ENCODE measurements at places on chromosomes 2 and 18.

- DNase-seq, result no peak
Measured at GRCh38 chr2:73070643-73071359, 711 bp downstream of the SFXN5 start.

DNA sequence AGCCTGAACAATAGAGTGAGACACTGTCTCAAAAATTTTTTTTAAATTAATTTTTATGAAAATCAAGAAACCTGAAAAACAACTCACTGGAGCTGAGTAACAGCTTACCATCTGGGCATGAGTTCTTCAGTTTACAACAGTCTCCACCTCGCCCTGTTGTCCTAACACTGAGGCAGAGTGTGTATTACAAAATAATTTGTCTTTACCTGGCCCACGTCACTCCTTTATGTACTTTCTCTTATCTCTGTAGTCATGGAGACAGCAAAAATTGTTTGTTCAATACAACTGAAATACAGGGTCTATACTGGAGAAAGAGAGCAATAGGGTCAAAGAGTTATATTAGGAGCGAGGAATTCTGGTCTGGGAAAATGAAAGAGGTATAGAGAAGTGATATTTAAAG lies 48.1 kb downstream of the CYTIP start:
- DNase-seq, result no peak

DNA sequence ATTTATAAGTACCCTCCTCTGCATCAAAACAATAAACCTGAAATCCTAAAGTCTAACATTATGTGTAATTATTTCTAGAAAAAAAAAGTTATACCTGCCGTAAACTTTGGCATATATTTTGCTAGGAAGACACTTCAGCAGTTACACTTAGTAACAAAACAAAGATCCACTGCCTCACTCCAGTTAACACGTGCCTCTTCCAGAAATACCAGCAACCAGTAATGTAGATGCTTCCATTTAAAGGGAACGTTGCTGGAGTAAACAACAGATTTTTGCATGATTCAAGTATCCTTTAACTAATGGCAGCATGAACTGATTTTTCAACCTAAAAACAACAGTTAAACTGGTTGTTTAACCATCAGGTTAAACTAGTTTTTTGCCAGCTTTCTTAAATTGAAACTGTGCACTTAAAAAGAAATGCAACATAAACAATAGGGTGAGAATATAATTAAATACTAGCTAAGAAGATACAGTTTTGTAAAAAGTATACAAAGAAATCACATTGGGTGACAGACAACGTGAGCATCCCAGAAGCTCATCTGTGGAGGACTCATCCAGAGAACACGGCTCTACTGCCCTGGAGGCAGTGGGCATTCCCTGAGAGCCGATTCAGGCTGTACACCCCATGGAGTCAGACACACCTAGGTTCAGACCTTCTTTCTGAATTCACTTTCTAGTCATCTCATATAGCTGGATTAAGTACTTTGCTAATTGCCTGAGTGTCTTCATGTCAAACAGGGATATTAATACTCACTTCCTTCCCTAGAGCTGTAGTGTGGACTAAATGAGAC lies 22.3 kb downstream of the MGAT4A start:
- no peak for DNase-seq

DNA sequence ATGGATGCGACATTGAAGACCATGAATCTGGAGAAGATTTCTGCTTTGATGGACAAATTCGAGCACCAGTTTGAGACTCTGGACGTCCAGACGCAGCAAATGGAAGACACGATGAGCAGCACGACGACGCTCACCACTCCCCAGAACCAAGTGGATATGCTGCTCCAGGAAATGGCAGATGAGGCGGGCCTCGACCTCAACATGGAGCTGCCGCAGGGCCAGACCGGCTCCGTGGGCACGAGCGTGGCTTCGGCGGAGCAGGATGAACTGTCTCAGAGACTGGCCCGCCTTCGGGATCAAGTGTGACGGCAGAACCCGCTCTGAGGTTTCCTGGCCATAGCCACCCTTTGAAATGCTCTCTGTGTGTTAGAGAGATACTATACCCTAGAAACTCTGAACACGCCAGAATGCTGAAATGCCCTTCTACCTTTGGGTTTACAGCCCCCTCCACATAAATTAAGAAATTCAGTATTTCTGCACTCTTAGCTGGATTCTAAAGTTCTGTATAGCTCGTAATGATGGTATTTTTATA lies 659 bp downstream of the CHMP1B start:
- DNase-seq, result no peak

GRCh38 chr18:35808796-35809195 lies 163.7 kb upstream of the RMP24 start:
- no peak for DNase-seq

DNA sequence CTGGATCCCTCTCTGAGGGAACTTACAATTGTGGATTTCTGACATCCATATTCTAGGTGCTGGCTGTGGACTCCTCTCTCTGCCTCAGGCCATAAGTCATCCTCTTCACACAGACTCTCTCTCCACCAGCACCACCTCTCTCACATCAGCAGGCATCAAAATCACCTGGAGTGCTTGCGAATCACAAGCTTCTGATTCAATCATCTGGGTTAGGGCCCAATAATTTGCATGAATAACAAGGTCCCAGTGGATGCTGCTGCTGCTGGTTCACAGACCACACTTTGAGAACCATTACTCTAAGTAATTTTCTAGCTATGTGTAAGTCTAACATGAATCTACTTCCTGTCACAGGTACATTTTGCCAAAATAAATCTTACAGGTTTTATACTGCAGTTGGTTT lies 214.9 kb downstream of the DSEL start:
- no peak for DNase-seq

- no peak for DNase-seq
Measured at GRCh38 chr2:218743068-218743467, 32.4 kb downstream of the TTLL4 start.

DNA sequence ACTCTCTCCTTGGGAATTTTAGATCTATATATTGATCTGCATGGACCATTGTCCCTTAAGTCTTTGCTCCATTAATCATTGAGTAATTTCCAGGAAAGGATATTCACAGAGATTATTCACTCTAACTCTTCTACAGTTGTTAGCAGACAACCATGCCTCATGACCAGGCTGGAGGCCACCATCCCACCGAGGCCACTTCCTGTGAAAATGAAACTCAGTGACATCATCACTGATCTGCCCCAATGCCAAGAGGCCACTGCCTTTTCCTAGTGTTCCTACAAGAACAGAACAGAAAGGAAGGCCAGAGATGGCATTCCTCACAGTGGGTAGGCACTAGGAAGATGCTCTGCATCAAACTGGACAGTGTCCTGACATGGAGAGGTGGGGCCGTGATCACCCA lies 161.3 kb downstream of the DTNA start:
- DNase-seq, result no peak

DNA sequence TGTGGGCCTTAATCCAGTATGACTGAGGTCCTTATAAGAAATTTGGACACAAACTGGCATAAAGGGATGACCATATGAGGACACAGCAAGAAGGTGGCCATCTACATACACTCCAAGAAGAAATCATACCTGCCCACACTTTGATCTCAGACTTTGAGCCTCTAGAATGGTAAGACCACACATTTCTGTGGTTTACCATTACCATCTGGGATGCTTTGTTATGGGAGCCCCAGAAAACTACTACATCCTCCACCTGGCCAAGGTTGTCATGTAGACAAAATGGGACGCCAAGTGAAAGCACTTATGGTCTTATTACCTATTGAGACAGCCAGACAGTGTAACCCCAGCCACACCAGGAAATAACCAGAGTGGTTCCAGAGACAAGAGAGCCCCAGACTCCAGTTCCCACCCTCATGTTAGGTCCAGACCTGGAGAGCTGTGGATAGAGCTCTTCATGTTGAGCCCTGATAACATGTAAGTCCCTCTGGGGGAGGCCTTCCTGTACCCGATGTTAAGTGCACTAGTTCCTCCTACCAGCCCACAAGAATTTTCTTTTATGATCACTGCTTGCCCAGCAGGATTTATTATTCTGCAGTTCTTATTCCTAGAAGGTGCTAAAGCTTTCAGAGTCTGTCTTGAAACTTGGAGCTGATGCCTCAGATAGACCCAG lies 4.6 kb upstream of the ADD2 start:
- DNase-seq, result no peak

- DNase-seq, result no peak
Measured at GRCh38 chr18:8300751-8301410, 308.4 kb upstream of the RAB12 start.

GRCh38 chr2:238657132-238658053 lies 190.5 kb upstream of the TWIST2 start:
- DNase-seq, result no peak

DNA sequence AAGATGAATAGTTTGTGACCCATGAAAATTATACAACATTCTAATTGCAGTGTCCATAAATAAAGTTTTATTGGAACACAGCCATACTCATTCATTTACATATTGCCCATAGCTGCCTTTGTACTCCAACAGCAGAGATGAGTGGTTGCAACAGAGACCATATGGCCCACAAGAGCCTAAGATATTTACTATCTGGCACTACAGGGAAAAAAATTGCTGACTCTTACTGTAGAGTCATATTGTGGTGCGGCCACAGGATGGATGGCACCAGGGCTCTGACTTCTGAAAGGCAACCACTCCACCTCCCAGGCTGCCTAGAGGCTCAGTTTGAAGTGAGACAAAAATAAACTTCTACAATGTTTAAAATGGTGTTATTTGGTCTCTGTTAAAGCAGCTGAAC lies 404.0 kb upstream of the ATP5MC3 start:
- DNase-seq, result no peak

- no peak for DNase-seq
Measured at GRCh38 chr2:42303252-42303651, 57.8 kb downstream of the COX7A2L start.

- DNase-seq, result peak; percentile 2
Measured at GRCh38 chr2:68943581-68944568, 8.8 kb downstream of the GKN2 start.

GRCh38 chr2:118923371-118923770 lies 18.6 kb upstream of the MARCO start:
- no peak for DNase-seq

DNA sequence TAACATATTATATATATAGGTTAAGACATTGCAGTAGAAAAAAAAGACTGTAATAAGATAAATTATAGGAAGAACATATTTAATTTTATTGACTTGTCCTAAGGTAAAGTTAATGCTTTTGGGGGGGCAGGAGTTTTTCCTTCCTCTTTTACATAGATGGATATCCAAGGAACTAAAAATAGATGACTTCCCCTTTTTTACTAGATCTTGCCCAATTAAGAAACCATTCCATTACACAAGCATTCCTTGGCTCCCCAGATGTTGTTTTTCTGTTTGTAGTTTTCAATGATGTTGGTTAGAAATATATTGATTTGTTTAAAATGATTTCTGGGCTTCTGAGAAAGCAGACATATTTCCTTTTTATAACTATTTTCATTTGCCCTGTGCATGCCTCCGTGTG lies 22.4 kb upstream of the PMAIP1 start:
- DNase-seq, result no peak

GRCh38 chr18:2002604-2003003 lies 568.7 kb downstream of the METTL4 start:
- no peak for DNase-seq

GRCh38 chr2:77147153-77147552 lies 375.0 kb downstream of the LRRTM4 start:
- no peak for DNase-seq

DNA sequence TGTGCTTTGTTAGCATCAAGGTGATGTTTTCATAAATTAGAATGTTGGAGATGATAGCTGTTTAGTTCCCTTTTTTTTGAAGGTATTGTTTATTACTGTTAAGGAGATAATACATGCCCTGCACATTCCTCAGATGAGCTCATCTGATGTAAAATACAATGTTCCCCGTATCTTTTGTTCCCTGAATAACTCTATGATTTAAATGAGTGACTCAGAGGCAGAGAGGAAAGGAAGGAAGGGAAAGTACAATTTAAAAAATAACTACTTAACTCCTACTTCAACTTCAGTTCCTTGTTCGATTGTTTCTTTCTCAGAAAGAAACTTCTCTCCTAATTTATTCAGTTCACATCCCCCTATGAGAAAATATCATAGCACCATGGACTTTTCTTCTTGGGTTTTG lies 208.7 kb downstream of the KCNE4 start:
- DNase-seq, result no peak

- DNase-seq, result no peak
Measured at GRCh38 chr2:138665937-138666336, 114.3 kb downstream of the NXPH2 start.

- no peak for DNase-seq
Measured at GRCh38 chr2:54723996-54724559, 616 bp downstream of the EML6 start.

DNA sequence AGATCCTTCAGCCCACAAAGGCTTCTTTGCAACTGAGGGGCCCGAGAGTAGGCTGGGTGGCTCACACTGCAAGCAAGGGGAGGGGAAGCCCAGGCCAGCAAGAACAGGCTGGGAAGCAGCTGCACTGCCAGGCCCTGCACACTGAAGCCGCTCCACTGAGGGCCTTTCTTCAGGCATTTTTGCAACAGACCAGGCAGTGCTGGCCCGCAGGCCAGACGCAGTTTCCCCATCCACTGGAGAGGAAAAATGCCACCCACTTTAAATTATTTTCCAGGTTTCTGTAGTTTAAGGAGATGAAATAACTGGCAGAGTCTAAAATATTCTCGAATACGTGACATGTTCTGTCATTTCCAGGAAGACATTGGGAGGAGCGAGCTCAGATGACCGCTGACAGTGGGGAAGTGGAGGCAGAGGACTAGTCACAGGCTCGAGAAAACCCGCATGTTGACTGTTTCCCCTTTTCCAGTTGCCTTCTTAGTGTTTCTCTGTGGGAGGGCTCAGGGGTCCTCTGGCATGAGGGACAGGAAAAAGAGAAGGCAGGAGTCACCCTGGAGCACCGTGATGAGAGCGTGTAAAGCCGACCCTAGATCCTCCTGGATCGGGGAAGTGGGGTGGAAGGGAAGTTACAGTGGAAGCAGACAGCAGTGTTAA lies 53.3 kb upstream of the B3GNT7 start:
- DNase-seq, result no peak

DNA sequence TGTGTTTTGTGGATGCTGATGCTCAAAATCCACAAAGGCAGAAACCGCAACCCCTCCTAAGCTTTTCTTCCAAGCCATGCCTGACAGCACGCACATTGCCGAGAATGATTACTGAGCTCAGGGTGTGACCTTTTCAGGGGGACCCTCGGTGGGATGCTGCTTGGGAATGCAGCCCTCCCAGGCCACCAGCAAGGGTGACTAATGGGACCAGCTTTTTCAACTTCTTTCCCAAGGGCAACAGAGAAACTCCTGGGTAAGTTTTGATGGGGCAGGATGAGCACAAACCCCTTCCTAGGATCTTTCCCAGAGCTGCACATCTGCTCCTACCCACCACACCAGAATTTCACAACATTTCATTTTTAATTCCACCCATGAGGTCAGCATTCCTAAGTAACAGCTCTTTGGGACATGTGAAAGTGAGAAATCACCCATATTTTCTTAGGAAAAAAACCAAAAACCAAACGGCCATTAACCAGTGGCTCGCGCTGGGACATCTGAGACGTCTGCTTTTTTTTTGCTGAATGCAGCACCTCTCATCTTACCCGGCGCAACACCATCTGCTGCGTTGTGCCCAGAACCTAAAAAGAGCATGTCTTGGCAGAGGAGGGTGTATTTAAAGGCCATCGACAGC lies 119.0 kb downstream of the ARL4C start:
- DNase-seq, result no peak

Data from stimulated activated CD4-positive, alpha-beta T cell treated with anti-CD3 and anti-CD28 coated beads, Interleukin-1b, Interleukin-23, amount 100 ng/mL, for 1 hour (primary cell).